ENCODE measurements at places on chromosomes 2 and 18. TPM values are rescaled to one million over a fixed set of nuclear protein-coding genes. Genes with fewer than 3 reads are reported as not detected.

The PTPRN gene
- total RNA-seq, result not detected

DNA sequence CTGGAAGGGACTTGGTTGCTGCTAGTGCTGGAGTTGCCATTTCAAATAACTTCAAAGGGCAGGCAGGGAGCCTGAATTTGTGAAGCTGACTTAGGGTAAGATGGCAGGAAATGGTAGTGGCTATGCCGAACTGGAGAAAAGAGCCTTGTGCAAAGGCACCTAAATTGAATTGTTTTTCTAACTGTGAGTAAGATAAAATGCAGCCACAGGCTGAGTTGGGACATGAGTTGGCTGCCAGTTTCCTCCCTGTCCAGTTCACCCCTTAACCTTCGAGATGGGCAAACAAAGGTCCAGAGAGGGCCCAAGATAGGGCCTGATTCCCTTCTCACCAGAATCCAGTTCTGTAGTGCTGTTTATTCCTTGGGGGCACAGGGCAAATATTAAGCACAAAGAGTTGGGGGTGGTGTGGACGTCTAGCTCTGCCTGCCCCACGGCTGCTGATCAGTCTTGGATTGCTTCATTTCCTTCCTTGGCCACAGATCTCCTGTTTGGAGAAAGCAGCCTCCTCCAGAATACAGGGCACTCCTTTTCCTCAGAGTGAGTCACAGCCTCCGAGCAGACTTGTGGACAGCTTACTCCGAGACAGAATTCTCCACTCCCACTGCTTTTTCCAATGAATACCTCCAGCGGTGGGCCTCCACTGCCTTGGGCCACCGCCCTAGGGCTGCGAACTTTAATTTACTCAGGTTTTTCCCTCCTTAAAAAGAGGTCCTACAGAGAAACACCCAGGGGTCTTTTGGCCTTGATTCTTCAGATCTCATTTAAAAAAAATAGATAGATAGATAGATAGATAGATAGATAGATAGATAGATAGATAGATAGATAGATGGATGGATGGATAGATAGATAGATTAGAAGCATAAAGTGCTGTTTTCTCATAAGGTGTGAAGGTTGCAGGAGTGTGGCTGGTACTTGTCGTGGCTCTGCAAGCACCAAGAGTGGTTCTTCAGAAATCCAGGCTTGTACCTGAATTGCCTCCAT, 18.4 kb upstream of the SLC20A1 start:
- no peak for DNase-seq

DNA sequence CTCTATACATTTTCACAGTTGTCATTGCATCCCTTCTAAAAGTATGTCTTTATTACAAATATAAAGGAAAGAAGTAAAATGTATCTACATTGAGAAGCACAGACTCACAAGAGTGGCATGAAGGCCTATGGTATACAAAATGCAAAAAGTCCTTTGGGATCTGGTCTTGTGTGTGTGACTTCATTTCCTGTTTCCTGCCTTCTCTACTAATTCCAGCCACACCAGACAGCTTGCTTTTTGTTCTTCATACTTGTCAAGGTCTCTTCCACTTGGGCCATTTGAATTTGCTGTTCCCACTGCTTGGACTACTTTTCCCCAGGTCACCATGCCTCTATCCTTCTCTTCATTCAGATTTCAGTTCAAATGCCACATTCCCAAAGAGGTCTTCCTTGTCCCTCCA, 6.7 kb upstream of the PNO1 start:
- DNase-seq, result no peak

GRCh38 chr2:137369106-137369505, 595.2 kb upstream of the HNMT start:
- DNase-seq, result no peak

GRCh38 chr2:69674316-69674670, 30.8 kb upstream of the AAK1 start:
- DNase-seq, result no peak

DNA sequence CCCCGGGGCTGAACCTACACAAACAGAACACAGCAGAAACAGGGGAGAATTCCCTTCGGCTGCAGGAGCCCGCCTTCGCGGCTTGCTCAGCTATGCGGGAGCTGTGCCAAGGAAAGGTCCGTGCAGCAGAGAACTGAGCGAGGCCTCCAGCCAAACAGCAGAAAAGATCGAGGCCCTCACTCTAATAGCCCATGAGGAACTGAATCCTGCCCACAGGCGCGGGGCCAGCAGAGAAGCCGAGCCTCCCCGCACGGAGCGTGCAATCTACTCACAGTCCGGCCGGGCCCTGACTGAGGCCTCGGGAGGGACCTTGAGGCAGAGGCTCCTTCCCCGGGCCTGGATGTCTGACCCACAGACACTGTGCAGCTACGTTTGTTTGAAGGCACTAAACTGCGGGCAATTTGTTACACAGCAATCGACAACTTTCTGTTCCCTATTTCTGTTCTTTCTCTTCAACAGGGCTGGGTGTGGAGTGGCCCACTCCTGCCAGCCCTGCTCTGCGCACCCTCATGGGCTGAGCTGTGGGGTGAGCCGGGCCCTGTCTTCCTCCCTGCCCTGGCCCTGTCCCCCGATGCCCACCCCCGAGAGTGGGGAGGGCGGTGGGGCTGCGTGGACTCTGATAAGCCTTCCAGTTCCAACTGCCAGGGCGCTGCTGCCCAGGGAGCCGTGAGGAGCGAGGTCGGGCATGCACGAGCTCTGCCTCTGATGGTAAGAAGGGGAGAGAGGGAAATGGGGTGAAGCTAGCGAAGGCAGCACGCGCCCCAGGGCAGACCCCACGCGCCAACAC, 13.7 kb downstream of the HES6 start:
- DNase-seq, result peak; percentile 68

- DNase-seq, result no peak
These were observed 16.6 kb downstream of the SERPINB13 start for GRCh38 chr18:63603772-63604171.

The NDUFS1 gene
- total RNA-seq, result 97.2 TPM

DNA sequence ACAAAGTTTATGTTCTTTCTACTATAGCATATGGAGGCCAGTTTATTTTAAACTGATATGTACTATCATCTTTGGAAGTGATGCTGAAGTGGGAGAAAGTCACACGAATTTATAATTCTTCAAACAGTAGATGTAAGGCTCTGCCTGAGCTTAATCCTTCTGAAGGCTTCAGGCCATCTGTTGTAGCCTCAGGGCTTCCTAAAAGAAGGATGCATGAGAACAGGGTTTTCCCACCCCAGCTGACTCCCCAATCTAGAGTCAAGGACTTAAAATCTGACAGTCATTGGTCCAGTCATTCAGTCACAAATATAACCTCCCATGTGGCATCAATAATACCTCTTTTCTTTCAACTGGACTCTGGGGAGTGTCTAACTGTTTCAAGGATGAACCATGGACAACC, 330.5 kb downstream of the KCNS3 start:
- no peak for DNase-seq

The OSR1 gene
- 1.6 TPM for total RNA-seq

GRCh38 chr2:133843551-133843950, 275.3 kb upstream of the NCKAP5 start:
- no peak for DNase-seq

GRCh38 chr2:242030226-242030575, 160.7 kb downstream of the RTP5 start:
- DNase-seq, result peak; percentile 1

- no peak for DNase-seq
These were observed 249.7 kb upstream of the PXDN start for GRCh38 chr2:1993711-1994682.
